ENCODE measurements at places on chromosomes 7 and 10.

- no peak for DNase-seq
Measured at GRCh38 chr10:121764233-121764942, 163.4 kb downstream of the ATE1 start.

GRCh38 chr7:47347346-47347745 lies 234.6 kb downstream of the TNS3 start:
- DNase-seq, result no peak

DNA sequence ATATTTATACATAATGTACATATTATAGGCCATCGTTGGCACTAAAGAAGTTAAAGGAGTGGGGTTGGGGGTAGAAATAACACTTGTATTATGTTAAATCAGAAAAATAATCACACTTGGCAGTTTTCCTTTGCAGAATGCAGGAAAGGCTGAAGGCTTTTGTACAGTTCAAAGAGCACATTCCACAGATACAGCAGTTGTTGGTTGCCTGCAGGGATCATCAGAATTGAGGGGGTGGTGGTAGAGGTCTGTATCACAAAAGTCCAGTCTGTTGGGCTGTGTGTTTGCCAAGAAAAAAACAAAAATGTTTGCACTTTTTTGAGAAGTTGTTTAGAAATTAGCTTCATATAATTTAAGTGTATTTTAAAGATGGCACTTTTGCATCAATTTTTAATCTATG lies 231.8 kb upstream of the FOXP2 start:
- no peak for DNase-seq

- no peak for DNase-seq
Measured at GRCh38 chr7:54904130-54904529, 114.7 kb upstream of the EGFR start.

DNA sequence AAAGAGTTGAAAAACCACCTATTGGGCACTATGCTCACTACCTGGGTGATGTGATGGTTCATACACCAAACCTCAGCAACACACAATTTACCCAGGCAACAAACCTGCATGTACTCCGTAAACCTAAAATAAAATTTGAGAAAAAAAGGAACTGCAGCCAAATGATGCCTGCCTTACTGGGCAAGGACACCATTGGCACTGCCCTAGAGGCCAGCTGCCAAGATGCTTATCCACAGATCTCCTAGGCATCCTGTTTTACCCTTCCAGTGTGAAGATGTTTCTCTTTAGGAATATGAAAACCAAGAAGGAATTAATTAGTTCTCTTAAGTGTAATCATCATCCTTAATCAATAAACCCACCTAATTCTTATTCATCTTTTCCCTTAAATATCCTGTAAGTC lies 133.4 kb downstream of the ABCA13 start:
- DNase-seq, result no peak
